ENCODE measurements at places on chromosomes 4 and X. TPM values are rescaled to one million over a fixed set of nuclear protein-coding genes. Genes with fewer than 3 reads are reported as not detected.

Gene RENBP
- 10.2 TPM for polyA plus RNA-seq

Gene ZBTB33
- polyA plus RNA-seq: 4.2 TPM

Gene ARHGAP24
- 3.6 TPM for polyA plus RNA-seq

Gene CTSO
- 7.6 TPM for polyA plus RNA-seq

Gene MND1
- polyA plus RNA-seq: 5.1 TPM

Gene RHOH
- 2.5 TPM for polyA plus RNA-seq

Gene CRMP1
- not detected for polyA plus RNA-seq

Gene PCDH18
- 1.8 TPM for polyA plus RNA-seq

Gene CXCL1
- 13.2 TPM for polyA plus RNA-seq

Gene NUDT10
- polyA plus RNA-seq: 0.60 TPM

Gene IL1RAPL1
- not detected for polyA plus RNA-seq

Gene VSIG4
- polyA plus RNA-seq: 26.0 TPM

Gene PF4V1
- polyA plus RNA-seq: not detected

Gene PHEX
- not detected for polyA plus RNA-seq

Gene SULT1B1
- polyA plus RNA-seq: 99.9 TPM

Gene NSUN7
- 3.9 TPM for polyA plus RNA-seq

Gene TCP11X2
- not detected for polyA plus RNA-seq

Gene LRRC66
- polyA plus RNA-seq: 1.6 TPM

Gene TLR7
- polyA plus RNA-seq: 1.4 TPM

Gene GLRB
- polyA plus RNA-seq: under 0.01 TPM

Gene SPANXB1
- not detected for polyA plus RNA-seq

Gene WDR17
- 0.63 TPM for polyA plus RNA-seq

Gene MAGEC2
- polyA plus RNA-seq: not detected

Gene BGN
- polyA plus RNA-seq: 9.0 TPM

Gene HPSE
- polyA plus RNA-seq: 7.3 TPM

Gene TMEM164
- 13.9 TPM for polyA plus RNA-seq

Gene NOX1
- 6.6 TPM for polyA plus RNA-seq

Gene CCDC110
- polyA plus RNA-seq: 0.82 TPM

Gene EDA2R
- polyA plus RNA-seq: under 0.01 TPM

Gene UCP1
- not detected for polyA plus RNA-seq

Gene SLC9A7
- 4.0 TPM for polyA plus RNA-seq

Gene XAGE1A
- polyA plus RNA-seq: not detected

Gene AMTN
- not detected for polyA plus RNA-seq

Gene SSX3
- polyA plus RNA-seq: not detected

Gene FGFRL1
- polyA plus RNA-seq: 12.1 TPM

Gene CC2D2A
- polyA plus RNA-seq: 3.8 TPM

Gene APBB2
- polyA plus RNA-seq: 8.8 TPM

Gene SOWAHB
- polyA plus RNA-seq: 12.3 TPM

Gene SERTM2
- polyA plus RNA-seq: 0.12 TPM

Gene TAF7L
- polyA plus RNA-seq: 0.12 TPM

Gene POF1B
- 22.2 TPM for polyA plus RNA-seq

Gene MAMLD1
- polyA plus RNA-seq: 1.1 TPM

Gene CPZ
- polyA plus RNA-seq: 1.8 TPM

Gene LAMP2
- 38.9 TPM for polyA plus RNA-seq

Gene BST1
- polyA plus RNA-seq: 4.8 TPM

Gene SCD5
- 4.7 TPM for polyA plus RNA-seq

Measured in sigmoid colon (tissue), 7 donors.